ENCODE measurements at places on chromosomes 5 and 9.
A peak's percentile ranks its signal among the peaks of the same experiment; 100 is the strongest.

DNA sequence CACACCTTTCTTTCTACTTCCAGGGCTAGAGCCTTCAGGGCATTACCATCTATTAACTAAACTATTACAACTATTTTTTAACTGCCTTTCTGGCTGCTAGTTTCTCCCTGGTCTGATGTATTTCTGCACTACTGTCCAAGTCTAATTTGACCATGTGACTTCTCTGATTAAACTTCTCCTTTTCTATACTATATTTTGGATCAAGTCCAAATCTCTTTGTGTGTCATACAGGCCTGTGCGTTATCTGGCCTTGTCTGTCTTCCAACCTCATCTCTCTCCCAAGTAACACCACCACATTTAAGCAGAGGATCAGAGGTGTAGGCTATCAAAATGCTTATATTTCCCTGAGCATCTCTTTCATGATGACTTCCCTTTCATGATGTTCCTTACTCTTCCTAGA lies 47.2 kb upstream of the OR13F1 start:
- DNase-seq, result no peak

DNA sequence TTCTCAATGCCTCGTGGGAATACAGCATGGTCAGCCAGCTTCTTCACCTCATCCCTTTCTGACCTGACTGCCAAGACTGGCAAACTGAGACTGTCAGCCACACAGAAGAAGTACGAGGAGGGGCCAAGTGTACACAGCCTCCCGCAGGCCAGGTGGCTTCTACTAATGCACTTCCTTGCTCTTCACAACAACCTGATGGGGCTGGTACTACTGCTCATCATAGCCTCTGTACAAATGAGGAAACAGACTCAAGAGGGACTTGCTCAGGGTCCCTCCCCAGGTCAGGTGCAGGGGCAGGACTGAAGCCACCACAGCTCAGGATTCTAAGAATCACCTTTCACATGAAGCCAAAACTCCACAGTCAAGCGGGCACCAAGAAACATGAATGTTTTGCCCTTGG lies 21.3 kb downstream of the NIPAL4 start:
- DNase-seq, result no peak

DNA sequence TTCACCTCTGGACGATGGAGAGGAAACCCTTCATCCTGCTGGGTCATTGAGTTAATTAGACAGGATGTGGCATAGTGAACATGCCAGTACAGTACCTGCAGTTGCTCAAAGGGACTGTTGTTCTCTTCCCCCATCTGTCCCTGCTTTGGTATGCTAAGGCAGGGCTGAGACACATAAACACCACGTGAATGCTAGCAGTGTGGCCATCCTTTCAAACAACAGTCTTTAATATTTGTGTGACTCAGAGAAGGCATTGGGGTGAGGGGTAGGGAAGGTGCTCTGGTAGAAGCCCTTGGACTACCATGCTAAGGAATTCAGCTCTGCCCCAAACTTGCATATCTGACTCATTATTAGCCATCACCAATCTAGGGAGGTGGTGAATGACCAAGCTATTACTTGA lies 180.2 kb upstream of the ZNF618 start:
- DNase-seq, result no peak

GRCh38 chr5:88833371-88834130 lies 49.4 kb downstream of the MEF2C start:
- peak; percentile 21 for DNase-seq

GRCh38 chr9:134655586-134656333 lies 14.2 kb downstream of the COL5A1 start:
- no peak for DNase-seq

GRCh38 chr9:99690573-99690972 lies 131.1 kb upstream of the NR4A3 start:
- DNase-seq, result no peak

DNA sequence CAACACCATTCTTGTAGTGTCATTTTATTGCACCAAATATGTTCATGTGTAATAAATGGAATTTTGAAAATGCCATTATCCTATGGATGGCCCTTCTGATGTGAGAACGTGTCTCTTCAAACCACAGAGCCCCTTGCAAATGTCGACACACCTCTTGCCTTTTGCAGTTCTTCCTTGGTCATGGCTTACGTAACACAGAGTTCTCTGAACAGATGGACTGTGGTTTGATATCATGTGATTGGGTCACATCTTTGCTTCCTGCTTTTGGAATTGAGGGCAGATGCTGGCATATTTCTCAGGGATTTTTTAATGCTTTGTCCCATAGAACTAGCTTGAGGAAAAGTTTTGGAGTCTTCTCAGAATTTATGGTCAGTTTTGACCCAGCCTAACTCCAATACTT lies 4.6 kb downstream of the TGFBR1 start:
- no peak for DNase-seq

GRCh38 chr5:136620016-136620419 lies 254.7 kb upstream of the TRPC7 start:
- DNase-seq, result no peak

- DNase-seq, result no peak
These were observed 300.7 kb upstream of the IZUMO3 start for GRCh38 chr9:24846248-24846912.

GRCh38 chr9:91949392-91949945 lies 559 bp downstream of the ROR2 start:
- no peak for DNase-seq

DNA sequence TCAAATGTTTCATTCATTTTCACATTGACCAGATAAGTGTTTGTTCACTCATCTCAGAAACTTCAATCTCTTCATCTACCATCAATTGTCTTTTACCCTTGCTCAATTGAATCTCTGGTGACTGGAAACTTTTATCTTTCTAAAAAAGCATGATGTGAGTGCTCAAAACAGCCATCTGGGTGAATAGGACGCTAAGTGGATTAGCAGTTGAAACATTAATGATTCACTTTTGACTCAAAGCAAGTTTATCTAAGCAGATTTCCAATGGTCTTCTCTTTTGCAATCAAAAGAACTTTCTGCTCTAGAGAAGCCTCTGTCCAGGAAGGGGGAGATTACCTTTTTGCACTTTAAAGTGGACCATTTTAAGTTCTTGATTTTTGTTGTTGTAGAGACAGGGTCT lies 22.2 kb downstream of the KLF4 start:
- DNase-seq, result no peak

- DNase-seq, result no peak
These were observed 114.0 kb downstream of the MED10 start for GRCh38 chr5:6264394-6264793.

GRCh38 chr5:158207733-158208132 lies 348.8 kb upstream of the CLINT1 start:
- no peak for DNase-seq

GRCh38 chr9:105039175-105039799 lies 111.3 kb upstream of the ABCA1 start:
- DNase-seq, result no peak

DNA sequence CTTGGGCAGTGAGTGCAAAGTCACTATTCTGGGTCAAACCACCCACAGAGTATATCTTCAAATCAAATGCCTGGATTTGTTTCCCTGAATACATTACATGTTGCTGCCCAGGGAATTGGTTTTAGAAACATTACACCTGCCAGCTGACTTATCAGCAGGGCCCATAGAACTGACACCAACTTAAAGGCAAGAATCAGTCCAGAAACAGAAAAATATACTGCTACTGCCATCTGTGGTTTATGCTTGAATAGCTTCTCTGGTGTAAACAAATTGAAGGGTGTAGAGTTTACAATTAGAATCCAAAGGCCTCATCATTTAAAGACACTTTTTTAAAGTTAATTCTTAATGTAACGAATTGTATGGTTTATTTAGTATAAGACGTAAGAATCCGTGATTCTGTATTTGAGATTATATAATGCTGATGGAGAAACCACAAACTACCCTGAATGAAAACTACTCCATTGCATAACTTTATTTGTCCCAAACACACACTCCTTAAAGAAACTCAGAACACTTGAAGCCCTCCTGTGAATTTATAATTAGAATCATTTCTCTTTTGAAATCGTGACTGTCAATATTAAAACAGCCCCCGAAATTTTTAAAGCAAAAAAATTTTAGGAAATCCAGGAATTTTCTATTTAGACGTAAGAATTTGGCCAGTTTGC lies 6.2 kb downstream of the NR6A1 start:
- no peak for DNase-seq

GRCh38 chr5:44729536-44729935 lies 79.2 kb upstream of the MRPS30 start:
- no peak for DNase-seq

All from stimulated activated CD8-positive, alpha-beta memory T cell treated with anti-CD3 and anti-CD28 coated beads, Interleukin-7, amount 100 ng/mL, for 48 hours (primary cell).